ENCODE measurements at places on chromosomes 6 and 20.

DNA sequence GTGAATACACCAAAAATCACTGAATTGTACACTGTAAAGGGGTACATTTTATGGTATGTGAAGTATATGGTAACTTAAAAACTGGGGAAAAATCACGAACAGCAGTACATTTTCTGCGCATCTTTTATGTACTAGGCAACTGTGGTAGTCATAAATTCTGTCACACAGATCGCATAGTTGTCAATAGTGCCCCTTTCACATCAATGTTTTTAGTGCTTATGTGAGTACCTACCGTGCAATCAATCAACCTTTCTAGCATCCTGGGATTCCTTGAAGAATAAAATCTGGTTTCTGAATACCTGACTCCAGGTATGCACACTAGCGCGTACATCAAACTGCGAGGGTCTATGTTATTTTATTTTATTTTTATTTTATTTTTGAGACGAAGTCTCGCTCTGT lies 637 bp upstream of the RPF2 start:
- no peak for DNase-seq

DNA sequence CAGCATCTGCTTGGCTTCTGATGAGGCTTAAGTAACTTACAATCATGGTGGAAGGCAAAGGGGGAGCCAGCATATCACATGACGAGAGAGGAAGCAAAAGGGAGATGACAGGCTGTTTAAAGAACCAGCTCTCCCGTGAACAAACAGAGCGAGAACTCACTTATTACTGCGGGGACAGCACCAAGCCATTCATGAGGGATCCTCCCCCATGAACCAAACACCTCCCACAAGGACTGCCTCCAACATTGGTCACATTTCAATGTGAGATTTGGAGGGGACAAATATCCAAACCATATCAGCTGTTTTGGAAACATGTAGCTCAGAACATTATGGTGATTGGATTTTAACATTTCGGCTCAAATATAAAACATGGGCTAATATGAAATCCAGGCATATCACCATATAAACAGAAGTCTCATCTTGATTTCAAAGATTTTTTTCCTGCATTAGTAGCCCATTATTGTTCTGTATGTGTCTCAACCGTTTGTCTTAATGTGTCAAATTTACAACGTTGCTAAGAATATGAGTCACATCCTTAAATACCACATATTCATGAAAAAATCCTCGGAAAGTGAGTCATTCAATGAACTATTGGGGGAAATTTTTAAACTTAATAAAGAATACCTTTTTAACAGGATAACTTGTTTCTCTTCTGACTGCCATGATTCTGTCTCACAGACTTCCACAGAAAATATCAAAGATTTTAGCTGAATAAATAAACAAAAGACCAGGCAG lies 894.3 kb downstream of the TFAP2A start:
- no peak for DNase-seq

GRCh38 chr6:79763301-79763700 lies 132.2 kb downstream of the SH3BGRL2 start:
- DNase-seq: no peak

- no peak for DNase-seq
These were observed 53.4 kb downstream of the MRPL14 start for GRCh38 chr6:44073612-44074438.

DNA sequence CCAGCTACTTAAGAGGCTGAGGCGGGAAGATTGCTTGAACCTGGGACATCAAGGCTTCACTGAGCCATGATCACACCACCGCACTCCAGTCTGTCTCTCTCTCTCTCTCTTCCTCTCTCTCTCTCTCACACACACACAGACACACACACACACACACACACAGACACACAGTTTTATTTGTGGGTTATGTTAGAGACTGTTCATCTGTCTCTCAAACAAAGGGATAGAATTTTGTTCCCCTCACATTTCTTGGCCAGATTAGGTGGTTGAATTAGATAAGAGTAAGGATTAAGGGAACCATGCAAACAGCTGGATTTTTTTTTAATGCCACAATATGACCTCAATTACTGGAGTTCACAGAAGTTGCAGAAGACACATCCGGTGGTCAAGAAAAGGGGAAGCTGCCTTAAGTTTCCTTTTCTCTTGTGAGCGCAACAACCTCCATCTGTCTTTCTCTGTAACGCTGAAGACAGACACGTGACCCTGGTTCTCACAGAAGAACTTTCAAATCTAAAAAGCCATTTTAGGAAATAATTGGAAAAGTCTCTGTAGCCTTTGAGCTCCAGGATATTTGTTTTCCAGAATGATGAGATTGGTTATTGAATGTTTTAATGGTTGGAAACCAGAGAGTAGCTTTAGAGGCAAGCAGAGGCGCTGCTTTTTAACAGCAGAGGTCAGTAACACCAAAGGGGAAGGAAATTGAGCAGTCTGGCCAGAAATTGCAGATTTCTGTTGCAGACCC lies 32.9 kb upstream of the LGSN start:
- peak; percentile 3 for DNase-seq

GRCh38 chr6:21367148-21367547 lies 226.4 kb upstream of the SOX4 start:
- DNase-seq: no peak

DNA sequence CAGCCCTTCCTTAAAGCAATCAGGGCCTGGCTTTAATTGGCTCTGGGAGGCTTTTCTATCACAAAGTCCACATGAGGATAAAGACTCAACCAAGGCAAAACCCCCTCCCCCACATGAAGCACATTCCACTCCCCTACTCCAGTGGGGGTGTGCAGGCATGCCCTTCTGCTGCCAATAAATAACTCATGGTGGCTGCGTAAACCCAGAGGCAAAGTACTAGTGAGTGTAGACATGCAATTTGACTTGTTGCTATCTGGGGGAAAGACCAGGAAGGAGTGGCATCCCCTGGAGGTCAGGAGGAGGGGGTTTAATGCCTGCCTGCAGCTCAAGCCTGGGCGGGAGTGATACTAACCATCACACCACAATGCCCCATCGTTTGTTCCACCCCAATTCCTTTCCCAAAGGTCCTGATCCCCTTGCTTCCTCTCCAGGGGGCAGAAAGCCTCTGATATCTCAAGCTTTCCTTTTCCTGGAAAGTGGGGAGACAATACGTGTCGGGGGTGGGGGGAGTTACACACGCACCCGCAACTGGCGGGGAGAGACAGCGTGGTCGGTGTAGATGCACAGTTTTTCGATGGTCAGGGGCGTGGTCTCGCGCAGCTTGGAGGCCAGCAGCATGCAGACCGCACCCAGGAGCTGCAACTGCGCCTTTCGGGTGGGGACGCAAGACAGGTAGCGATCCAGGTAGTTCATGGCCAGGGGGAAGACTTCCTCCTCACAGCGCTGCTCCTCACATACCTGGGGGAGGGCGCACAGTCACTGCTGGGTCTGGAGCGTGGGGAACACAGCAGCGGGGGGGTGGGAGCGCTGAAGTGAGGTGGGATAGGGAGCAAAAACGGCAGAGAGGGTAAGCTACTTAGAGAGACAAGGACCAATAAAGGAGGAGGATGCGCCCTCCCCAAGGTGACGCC lies 1.5 kb downstream of the CCND3 start:
- DNase-seq: no peak

DNA sequence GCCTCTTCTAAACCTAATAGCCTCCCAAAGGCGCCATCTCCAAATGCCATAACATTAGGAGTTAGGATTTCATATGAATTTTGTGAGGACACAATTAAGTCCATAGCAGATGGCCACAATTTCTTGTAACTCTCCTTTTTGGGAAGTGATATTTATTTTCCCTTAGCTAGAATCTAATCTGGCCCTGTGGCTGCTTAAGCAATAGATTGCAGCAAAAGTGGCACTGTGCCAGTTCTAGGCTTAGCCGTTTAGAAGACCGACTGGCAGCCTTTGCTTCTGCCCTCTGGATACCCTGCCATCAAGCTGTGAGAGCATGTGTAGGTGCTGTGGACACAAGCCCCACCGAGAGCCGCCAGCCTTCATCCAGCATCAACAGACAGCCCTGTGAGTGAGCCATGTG lies 15.9 kb upstream of the ADGB start:
- DNase-seq: no peak

GRCh38 chr20:50136822-50137599 lies 16.5 kb downstream of the PEDS1 start:
- no peak for DNase-seq

DNA sequence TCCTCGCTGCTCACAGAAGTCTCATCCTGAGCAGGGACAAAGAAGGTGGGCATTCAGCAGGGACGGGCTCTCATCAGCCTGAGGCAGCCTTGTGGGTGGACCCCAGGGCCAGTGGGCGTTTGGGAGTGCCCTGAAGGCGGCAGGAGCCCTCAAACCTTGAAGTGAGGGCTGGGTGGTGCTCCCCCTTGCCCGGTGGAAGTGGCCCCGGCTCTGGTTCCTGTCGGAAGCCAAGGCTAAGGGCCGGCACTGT lies 110.5 kb downstream of the NOL4L start:
- DNase-seq: no peak

GRCh38 chr6:151167034-151167433 lies 72.7 kb upstream of the AKAP12 start:
- no peak for DNase-seq

GRCh38 chr6:158560836-158561320 lies 987 bp downstream of the TMEM181 start:
- DNase-seq: no peak

GRCh38 chr20:25382704-25383370 lies 7.8 kb downstream of the ABHD12 start:
- no peak for DNase-seq

DNA sequence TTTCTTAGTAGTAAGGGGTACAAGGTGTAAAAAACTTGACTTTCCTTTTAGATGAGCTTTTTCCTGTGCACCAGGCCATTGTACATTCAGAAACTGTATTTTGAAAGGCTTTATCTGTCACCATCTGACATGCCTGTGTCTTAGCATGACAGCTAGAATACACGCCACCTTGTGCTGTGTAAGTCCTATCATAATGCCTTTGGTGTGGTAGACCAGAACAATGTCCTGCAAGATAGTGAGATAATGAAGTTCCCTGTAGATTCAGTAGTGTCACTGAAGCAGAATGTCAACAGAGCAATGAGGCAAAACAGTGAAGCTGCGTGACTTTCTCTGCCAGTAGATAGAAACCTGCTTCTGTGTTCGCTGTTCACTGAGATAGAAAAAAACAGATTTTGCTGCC lies 105.8 kb downstream of the JAG1 start:
- no peak for DNase-seq

DNA sequence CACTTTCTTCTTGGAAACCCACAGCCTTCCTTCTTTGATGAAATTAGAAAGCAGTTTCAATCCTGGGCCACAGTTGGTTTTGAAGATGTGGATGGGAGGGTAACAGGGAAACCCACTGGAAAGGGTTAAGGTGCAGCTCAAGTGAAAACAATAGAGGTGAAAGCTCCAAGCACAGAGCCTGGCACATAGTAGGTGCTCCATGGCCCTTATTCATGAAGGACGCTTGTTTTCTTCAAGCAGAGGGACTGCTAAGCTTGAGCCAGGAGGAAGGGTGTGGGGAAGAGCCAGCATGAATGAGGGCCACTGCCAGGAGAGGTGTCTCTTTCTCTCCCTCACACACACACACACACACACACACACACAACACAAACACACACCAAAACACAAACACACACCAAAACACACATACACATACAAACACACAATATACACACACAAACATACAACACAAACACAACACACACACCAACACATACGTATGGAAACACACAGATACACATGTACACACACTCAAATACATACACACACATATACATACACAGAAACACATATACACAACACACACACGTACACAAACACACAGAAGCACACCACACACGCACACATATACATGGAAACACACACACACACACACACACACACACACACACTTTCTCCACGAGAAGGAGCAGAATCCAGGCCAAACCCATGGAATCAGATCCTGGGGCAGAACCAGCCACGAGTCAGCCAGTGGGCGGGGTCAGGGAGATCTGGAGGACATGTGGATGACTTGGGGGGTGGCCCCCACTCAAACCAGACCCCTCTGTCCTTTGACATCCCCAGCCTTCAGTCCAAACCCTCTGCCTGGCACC lies 23.7 kb upstream of the RBPJL start:
- DNase-seq: no peak

GRCh38 chr6:155261111-155261900 lies 2.5 kb upstream of the CLDN20 start:
- no peak for DNase-seq

DNA sequence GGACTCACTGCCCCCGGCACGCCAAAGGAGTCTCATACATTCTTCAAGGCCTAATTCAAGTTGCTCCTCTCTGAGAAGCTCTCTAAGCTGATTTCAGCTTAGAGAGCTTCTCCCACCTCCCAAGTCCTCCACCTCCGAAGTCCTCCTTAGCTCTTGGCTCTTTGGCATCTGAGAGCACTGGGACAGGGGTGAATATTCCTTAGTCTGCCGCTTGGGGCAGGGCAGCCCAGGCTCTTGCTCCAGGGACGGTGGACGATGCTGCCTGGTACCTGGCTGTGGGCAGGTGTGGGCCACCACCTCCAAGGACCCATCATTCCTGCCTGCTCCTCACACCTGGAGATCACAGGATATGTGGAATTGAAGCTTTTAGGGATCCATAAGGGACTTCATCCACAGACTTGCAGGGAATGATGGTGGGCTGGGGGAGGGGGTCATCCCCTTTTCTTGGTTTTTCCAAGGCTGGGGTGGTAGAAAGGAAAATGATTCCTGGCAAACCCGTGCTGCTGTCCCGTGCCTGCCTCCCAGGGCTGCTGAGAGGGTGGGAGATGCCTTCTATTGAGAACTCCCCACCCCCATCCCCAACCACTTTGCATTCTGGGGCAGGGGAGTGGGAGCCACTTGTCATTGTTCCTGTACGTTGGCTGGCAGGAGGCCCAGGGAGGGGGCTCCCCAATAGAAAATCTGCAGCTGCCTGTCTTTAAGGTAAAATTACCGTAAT lies 57.4 kb downstream of the ARHGAP40 start:
- DNase-seq: no peak

DNA sequence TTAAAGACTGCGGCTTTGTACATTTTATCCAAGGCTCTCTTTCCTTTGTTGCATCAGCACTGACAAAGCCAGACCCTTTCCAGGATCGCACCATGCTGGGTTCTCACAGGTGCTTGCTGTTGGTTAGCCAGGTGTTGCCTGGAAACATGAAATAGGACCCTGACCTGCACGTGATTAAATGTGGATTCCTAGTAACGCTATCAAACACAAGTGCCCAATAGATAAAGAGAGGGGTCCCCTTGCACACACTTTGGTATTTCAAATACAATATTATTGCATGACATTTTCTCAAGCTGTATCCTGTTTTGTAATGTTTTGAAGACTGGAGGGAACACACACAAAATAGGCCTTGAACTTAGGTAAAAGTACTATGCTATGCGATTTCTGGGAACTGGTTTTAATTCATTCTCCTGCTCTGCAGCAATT lies 73.3 kb downstream of the AKAP12 start:
- no peak for DNase-seq

Data from GM04504 (cell line).